Activated T-cell treated with anti-CD3 and anti-CD28 coated beads for 48 hours (primary cell): ENCODE measurements at places on chromosomes 2 and 18.

GRCh38 chr2:88836351-88836750 is 144.9 kb downstream of the RPIA start:
- no peak for DNase-seq

GRCh38 chr18:9281780-9282179 is 52.8 kb upstream of the TWSG1 start:
- DNase-seq: no peak

DNA sequence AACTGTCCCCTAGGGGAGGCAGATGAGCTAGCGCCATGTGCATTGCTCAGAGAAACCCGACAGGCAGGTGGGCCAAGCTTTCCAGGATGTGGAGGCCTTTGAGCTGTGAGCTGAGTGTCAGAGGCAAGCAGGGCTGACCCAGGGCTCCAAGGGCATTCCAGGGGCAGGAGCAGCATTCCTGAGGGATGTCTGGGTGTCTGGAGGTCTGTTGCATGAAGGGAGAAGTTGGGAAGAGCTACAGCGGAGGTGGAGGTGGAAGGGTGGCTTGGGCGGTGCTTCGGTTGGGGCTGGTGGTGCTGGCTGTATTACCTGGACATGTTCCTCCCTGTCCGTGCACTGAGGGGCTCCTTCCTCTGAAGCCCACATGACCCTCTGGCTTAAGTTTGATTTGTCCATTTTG is 102.8 kb downstream of the RNF144A start:
- DNase-seq: no peak

DNA sequence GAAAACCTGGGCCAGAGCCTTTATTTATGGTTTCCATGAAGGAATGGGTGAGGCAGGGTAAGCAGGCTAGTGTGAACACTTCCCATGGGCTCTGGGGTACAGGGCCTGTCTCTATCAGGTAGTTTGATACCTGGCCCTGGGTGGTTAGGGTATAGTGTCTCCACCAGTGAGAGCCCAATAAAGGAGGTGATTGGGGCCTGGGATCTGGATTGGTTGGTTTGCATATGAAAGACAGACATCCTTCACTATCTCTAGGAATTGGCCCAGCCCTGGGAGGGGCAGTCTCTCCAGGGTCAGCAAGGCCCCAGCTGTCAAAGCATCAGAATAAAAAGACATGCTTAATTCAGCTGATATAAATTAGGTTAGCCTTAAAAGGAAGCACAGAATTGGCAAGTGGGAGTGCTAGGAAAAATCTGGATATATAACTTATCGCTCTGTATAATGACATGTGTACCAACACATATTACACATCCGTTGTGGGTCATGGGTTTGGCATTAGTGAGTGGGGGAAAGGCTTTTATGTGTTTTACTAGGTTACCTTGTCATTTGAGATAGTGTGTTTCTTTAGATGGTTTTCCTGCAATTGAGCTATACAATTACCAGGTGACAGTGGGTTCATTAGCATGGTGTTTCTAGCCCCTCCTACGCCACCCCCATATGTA is 18.5 kb upstream of the TMEM178A start:
- DNase-seq: no peak

DNA sequence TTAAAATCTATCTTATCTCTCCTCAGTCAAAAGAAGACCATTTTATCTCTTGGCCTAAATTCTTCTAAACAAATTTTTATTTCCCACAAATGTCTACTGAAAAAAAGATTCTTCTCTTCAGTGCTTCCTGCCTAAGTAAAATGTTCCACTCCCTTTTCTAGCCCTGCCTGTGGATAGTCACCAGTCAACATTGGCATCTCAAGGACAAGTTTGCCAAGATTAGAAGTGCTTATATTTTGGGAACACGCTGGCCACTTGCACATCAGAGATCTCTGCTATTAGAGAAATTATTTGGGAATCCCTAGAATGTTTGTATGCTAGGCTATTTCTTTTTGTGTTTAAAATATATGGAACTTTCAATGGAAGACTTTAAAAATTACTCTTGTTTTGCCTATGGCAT is 758.2 kb upstream of the CDH7 start:
- no peak for DNase-seq

GRCh38 chr2:226793646-226794045 is 6.0 kb downstream of the IRS1 start:
- DNase-seq: no peak
